A549 treated with dexamethasone at 1 μM for 4 hours (cell line): ENCODE measurements at places on chromosomes 2 and 18. TPM values are rescaled to one million over a fixed set of nuclear protein-coding genes. Genes with fewer than 3 reads are reported as not detected.

The SERPINB12 gene
- not detected in 5 replicates for total RNA-seq

The ABCA12 gene
- total RNA-seq, result 0.15 to 0.31 TPM (median 0.26 TPM) in 5 replicates

The IL1RL1 gene
- total RNA-seq, result 0.64 to 1.6 TPM (median 1.2 TPM) in 5 replicates

The TYW5 gene
- total RNA-seq, result 7.0 to 8.2 TPM (median 7.3 TPM) in 5 replicates

The KCTD1 gene
- total RNA-seq, result 32.9 to 44.0 TPM (median 40.8 TPM) in 5 replicates

The ANKRD30B gene
- not detected in 5 replicates for total RNA-seq

The CERKL gene
- total RNA-seq, result 0.18 to 0.35 TPM (median 0.27 TPM) in 5 replicates

The COA5 gene
- total RNA-seq, result 17.0 to 20.4 TPM (median 17.4 TPM) in 5 replicates

The CCDC102B gene
- total RNA-seq, result 0.20 to 0.64 TPM (median 0.47 TPM) in 5 replicates

The NEMP2 gene
- 3.8 to 8.3 TPM (median 6.4 TPM) in 5 replicates for total RNA-seq

The CCDC178 gene
- not detected in 5 replicates for total RNA-seq

The GDF7 gene
- total RNA-seq, result 0.08 to 0.15 TPM (median 0.11 TPM) in 5 replicates

The DPP10 gene
- total RNA-seq, result not detected in 5 replicates

The GCKR gene
- total RNA-seq, result 0.13 to 0.20 TPM (median 0.13 TPM) in 5 replicates

The HEATR5B gene
- total RNA-seq, result 4.8 to 8.7 TPM (median 7.2 TPM) in 5 replicates
